NCI-H1436 treated with DMSO at 0.1 percent for 48 hours (cell line): ENCODE measurements at places on chromosomes 1 and 21.

GRCh38 chr1:78683079-78683478 lies 33.4 kb downstream of the IFI44 start:
- no peak for DNase-seq

DNA sequence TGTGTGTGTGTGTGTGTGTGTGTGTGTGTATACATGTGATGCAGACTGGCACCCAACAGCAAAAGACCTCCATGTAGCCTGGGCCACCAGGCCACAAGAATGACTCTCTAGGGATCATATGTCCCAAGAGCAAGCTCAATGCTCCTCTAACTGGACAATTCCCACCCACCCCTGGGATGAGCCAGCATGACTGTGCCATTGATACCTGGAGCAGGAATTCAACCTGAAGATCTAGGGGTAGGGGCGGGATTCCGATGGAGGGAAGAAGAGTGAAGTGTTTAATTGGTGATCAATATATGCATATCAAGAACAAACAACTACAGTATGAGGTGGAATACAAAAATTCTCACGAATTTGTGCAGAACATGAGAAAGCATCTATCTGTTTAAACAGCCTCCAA lies 136.2 kb downstream of the PSMG1 start:
- no peak for DNase-seq

- no peak for DNase-seq
Observed at GRCh38 chr1:108009603-108010195, 44.7 kb upstream of the VAV3 start.

DNA sequence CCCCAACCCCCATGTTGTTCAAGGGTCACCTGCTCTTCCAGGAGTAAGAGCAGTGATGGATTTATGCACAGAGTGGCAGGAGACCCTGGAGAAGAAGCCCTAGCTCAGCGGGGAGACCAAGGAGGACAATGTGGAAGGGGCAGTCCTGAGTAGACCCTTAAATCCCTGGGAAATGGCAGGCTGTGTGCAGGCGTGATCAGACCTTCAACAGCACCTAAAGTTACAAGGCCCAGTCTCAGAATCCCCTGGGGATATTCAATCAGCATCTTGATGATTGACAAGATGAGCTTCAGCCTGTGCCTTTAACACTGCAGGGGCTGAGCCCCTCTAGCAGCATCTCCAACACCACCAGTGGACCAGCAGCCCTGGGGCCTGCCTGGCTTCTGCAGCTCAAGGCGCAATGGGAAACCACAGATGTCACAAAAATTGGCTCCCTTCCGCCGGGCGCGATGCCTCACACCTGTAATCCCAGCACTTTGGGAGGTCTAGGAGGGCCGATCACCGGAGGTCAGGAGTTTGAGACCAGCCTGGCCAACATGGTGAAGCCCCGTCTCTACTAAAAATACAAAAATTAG lies 60.4 kb downstream of the IRF2BP2 start:
- DNase-seq, result no peak

DNA sequence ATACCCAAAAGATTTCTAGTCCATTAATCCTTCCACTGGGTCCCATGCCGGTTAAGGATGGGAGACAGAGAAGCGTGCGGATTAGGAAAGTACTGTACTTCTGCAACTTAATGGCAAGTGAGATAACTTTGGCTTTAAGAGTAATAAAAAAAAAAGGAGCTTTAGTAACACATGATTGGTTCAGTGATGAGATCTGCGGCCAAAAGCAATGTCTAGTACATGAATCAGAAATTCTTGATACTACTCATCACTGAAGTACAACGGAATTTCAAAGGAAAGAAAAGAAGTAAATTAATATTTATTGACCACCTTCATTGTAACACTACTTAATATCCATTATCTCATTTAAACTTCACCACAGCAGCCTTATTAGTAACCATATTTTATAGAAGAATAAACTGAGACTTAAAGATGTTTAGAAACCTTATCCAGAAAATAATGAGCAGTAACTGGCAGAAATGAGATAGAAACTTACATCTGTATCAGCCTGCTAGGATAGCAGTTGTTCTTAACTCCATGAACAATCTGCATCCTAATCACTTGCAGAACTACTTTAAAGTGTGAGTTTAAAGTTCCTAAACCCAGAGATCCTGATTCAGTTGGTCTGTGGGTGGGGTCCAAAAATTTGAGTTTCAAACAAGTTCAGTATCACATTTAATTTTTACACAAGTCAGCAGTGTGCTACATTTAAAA lies 14.1 kb upstream of the NUF2 start:
- DNase-seq, result no peak

- no peak for DNase-seq
Observed at GRCh38 chr1:201655243-201655642, 116.3 kb downstream of the NAV1 start.

GRCh38 chr21:28927130-28927529 lies 65.5 kb downstream of the LTN1 start:
- no peak for DNase-seq

- no peak for DNase-seq
Observed at GRCh38 chr21:39976800-39977199, 109.6 kb downstream of the PCP4 start.

DNA sequence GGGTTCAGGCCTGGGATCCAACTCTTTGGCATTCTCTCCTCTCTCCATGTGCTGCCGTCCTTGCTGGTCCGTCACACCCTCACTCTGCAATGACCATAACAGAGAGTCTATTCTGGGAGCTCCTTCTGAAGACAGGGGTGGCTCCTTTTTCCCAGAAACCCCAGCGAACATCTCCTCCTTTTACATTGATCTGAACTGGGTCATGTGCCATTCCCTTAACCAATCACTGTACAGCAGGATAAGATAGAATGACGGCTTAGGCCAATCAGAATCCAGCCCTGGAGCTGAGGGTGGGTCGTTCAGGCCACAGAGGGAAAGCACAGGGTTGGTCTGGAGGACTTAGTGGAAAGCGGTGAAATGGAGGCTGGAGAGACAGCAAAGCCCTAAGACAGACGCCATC lies 740.1 kb downstream of the MATN1 start:
- DNase-seq, result no peak

- no peak for DNase-seq
Observed at GRCh38 chr1:198264282-198264681, 107.5 kb downstream of the NEK7 start.

DNA sequence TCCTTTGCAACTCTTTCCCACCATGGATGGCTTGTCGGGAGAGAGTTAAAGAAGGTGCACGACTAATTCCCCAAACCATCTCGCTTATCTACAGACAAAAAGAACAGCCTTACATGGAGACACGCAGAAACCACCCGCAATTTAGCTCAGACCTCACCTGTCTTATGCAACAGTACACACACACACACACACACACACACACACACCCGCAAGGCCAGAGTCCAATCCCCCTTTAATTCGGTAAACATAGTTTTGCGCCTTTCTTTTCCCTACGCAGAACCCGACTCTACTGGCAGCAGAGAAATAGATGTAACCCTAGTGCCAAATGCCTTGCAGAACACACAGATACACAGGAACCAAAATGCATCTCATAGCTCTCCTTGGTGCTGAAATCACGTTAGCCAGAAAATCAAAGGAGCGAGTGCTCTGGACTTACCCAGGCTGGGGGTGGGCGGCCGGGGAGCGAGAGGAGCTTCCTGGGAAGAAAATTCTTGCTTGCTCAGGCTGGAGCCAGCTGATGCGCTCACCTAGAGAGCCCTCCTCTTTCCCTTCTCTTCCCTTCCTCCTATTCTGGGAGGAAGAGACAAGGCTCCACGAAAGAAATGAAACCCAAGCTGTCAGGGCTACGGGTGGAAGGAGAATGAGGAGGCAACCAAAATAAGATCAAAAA lies 470 bp downstream of the TNR start:
- no peak for DNase-seq

GRCh38 chr1:3459051-3459908 lies 4.8 kb downstream of the ARHGEF16 start:
- no peak for DNase-seq

- DNase-seq, result no peak
Observed at GRCh38 chr1:203508463-203509073, 14.6 kb downstream of the OPTC start.

DNA sequence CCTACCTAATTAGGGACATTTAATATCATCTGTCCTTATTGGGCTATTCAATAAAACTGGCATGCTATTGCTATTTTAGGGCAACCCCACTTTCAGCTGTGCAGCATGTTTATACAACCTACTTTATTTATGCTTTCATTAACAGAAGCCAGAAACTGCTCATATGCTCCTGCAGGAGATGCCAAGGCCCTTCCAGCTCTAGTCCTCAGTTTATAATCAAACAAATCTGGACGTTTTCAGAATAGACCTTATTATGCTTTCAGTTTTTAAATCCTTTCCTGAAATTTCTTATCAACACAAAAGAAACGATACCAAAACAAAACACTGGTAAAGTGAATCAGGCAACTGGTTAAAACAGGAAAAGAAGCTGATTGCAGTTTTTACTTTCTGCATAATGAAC lies 53.2 kb downstream of the PTGS2 start:
- DNase-seq, result no peak
